ENCODE measurements at places on chromosomes 16 and 17. TPM values are rescaled to one million over a fixed set of nuclear protein-coding genes. Genes with fewer than 3 reads are reported as not detected.
A peak's percentile ranks its signal among the peaks of the same experiment; 100 is the strongest.

C16orf86 gene
- 1.8 TPM for total RNA-seq

CCDC200 gene
- not detected for total RNA-seq

C16orf89 gene
- not detected for total RNA-seq

PRDM7 gene
- total RNA-seq, result not detected

DNA sequence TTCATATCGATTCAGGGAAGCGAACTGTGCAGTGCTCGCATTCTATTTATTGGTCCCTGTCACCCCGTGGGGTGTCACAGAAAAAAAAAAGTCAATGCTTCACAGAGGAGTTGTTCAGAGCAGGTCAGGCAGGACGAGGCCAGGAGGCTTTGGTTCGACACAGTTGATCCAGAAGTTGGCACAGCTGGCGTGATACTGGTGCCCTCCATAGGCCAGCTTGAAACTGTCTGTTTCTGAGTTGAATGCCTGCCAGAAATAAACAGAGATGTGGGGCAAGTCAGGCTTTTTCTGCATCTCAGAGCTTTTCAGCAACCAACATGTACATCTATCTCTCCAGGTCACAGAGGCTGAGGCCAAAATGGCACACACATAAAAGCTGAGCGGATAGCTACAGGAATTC is 29.1 kb downstream of the DUSP14 start:
- H3K27ac ChIP-seq, result no peak overlapping the region
- H3K4me3 ChIP-seq, result no peak overlapping the region
- peaks cover 40% of the 10 kb centered on the region for H3K36me3 ChIP-seq
- peaks cover 4% of the 10 kb centered on the region for H3K4me1 ChIP-seq
- H3K27me3 ChIP-seq, result peaks cover 3% of the 10 kb centered on the region

- H3K27ac ChIP-seq, result no peak overlapping the region
- H3K4me3 ChIP-seq, result no peak overlapping the region
- H3K36me3 ChIP-seq, result no peaks in the 10 kb centered on the region
Measured at GRCh38 chr17:82228278-82228841, 482 bp upstream of the SLC16A3 start.

- peak; percentile 14 for DNase-seq
- no peak within 1 kb of the TSS for H3K27ac ChIP-seq
- peaks cover 18% of the 10 kb centered on the region for H3K27me3 ChIP-seq
Measured at GRCh38 chr17:49494986-49495841, at the start of gene NGFR. NGFR (plus strand) TSS chr17:49495293; CDS start chr17:49495418, 125 bp downstream.

DNA sequence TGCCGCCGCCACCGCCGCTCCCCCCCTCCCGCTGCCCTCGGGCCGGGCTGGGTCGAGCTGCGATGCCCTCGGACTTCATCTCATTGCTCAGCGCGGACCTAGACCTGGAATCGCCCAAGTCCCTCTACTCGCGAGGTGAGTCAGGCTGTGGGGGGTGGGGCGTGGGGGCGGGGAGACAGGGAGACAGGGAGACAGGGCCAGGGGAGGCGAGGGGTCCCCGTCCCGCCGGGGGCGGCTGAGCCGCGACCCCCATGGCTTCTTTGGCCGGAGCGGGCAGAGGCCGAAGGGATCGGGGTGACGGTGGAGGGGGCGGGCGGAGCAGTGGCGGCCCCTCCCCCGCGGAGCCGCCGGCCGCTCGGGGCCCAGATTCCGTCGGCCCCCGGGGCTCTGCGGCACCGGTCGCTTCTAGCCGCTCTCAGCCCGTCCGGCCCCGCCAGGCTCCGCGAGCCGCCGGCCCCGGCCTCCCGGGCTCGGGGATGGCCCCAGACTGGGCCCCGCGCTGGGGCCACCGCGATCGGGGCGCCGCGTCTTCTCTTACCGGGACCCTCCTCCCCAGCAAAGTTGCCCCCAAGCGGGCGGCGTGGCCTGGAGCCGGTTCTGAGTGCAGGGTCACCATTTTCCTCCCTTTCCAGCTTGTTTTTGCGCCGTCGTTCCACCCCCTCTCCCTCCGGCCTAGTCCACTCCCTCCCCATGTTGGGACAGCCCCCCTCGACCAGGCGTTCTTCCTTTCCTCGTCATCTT is 644 bp downstream of the NFAT5 start:
- peak overlapping the region; percentile 95 for H3K27ac ChIP-seq
- H3K4me1 ChIP-seq, result peaks cover 29% of the 10 kb centered on the region
- H3K4me3 ChIP-seq, result peak overlapping the region; percentile 100
- peaks cover 10% of the 10 kb centered on the region for H3K36me3 ChIP-seq

GRCh38 chr16:68514511-68514910 is 24.6 kb upstream of the ZFP90 start:
- H3K4me1 ChIP-seq, result no peaks in the 10 kb centered on the region
- no peak overlapping the region for H3K27ac ChIP-seq
- DNase-seq, result no peak
- no peaks in the 10 kb centered on the region for H3K36me3 ChIP-seq

DNA sequence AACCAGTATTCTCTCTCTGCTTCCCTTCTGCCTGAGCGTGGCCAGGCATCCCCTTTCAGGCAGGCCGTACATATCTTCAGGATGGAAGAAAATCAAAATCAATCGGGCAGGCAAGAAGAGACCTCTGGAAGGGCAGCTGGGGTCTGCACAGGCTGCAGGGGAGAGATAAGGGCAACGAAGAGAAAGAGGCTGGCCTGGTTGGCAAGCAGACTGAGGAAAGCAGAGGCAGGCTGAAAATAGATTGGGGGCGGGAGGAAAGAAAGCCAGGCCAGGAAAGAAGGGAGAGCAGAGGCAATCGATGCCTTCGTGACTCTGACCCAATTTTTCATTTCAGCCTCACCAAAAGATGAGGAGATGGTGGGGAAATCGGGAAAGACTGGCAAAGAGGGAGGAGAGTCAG is 18.1 kb downstream of the PIPOX start:
- no peak for DNase-seq
- H3K27me3 ChIP-seq, result peaks cover 7% of the 10 kb centered on the region
- no peak overlapping the region for H3K4me3 ChIP-seq

DNA sequence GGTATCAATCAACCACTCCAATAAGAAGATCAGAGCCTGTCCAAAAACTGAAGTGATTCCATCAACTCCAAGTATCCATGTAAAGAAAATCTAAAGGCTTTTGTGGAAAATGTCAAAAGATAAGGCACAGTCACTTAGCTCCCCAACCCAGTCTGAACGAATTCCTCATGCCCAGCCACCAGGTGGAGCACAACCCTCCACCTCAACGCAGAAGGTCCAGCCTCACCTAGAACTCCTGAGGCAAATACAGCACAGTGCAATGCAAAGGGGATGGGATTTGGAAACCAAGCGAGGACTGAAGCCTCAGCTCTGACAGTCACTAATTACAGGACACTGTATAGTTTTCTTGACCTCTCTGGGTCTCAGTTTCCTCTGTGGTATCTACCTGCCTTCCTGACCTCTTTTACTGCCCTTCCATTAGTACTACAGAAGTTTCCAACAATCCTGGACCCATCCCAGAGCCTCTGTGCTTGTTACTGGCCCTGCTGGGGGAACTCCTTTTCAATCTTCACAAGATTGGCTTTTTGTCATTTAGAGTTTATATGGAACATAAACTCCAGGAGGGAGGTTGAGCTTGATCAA is 2.0 kb downstream of the NCBP3 start:
- peaks cover 9% of the 10 kb centered on the region for H3K36me3 ChIP-seq
- peaks cover 4% of the 10 kb centered on the region for H3K27me3 ChIP-seq

- no peak overlapping the region for H3K27ac ChIP-seq
- H3K4me3 ChIP-seq, result no peak overlapping the region
- DNase-seq, result no peak
- peaks cover 4% of the 10 kb centered on the region for H3K36me3 ChIP-seq
- H3K27me3 ChIP-seq, result peaks cover 10% of the 10 kb centered on the region
Measured at GRCh38 chr17:80501741-80502577, 25.6 kb upstream of the NPTX1 start.

- H3K27ac ChIP-seq, result peak overlapping the region; percentile 84
- H3K4me3 ChIP-seq, result no peak overlapping the region
- peaks cover 28% of the 10 kb centered on the region for H3K36me3 ChIP-seq
- no peak for DNase-seq
Measured at GRCh38 chr17:15456972-15457722, 10.3 kb downstream of the CDRT4 start.

DNA sequence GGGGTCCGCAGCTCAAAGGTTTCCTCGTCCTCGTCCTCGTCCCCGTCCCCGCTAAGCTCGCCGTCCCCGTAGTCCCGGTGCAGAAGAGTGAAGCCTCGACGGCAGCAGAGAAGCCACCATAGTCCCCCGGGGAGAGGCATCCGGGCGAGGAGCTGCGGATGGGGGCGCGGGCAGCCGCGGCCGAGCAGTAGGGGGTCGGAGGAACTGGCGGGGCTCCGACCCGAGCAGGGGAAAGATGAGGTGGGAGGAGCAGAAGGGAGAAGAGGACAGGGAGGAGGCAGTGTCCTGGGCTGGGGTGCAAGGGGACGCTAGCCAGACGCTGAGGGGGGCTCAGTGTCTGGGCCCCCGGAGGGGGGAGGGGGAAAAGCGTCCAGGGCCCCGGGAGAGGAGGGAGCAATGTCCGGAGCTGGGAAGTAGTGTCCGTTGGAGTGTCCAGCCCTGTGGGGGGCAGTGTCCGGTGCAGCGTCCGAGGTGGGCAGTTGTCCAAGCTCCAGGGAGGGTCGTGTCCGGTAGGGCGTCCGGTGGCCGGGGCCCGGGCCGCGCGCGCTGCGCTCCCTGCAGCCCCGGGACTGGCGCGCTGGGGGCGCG is at the start of gene PLEKHH3:
Gene PLEKHH3, minus strand, starts transcription at position 571 of the 588 bp plus-strand sequence. Its CDS starts 431 bp downstream, at position 140.
- peaks cover 19% of the 10 kb centered on the region for H3K27me3 ChIP-seq
- H3K4me3 ChIP-seq, result peak within 1 kb of the TSS; percentile 89
- peak within 1 kb of the TSS; percentile 89 for H3K27ac ChIP-seq
- peaks cover 25% of the 10 kb centered on the region for H3K4me1 ChIP-seq
- H3K36me3 ChIP-seq, result peaks cover 9% of the 10 kb centered on the region

DNA sequence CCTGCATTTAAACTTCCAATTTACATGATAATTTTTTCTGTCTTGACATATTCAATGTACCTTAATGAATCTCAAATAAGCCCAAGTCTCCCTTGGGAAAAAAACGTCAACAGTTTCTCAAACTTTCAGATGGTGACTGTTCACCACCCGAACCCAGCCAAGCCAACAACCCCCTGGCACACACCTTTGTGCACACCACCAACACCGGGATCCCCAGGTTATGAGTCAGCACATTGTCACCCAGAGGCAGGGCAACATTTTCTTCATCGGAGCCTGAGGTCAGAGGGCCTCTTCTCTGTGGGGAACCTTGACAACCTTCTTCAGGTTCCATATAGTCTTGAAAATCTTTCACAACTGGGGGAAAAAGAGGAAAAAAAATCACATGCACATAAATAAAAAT is 15.5 kb downstream of the DYNC1LI2 start:
- H3K27me3 ChIP-seq, result peaks cover 4% of the 10 kb centered on the region
- no peak overlapping the region for H3K4me3 ChIP-seq
- peaks cover 8% of the 10 kb centered on the region for H3K4me1 ChIP-seq
- no peak for DNase-seq
- peaks cover 48% of the 10 kb centered on the region for H3K36me3 ChIP-seq

GRCh38 chr16:52872731-52873130 is 180.0 kb downstream of the CHD9NB start:
- DNase-seq, result no peak
- peaks cover 14% of the 10 kb centered on the region for H3K4me1 ChIP-seq
- no peak overlapping the region for H3K27ac ChIP-seq

DNA sequence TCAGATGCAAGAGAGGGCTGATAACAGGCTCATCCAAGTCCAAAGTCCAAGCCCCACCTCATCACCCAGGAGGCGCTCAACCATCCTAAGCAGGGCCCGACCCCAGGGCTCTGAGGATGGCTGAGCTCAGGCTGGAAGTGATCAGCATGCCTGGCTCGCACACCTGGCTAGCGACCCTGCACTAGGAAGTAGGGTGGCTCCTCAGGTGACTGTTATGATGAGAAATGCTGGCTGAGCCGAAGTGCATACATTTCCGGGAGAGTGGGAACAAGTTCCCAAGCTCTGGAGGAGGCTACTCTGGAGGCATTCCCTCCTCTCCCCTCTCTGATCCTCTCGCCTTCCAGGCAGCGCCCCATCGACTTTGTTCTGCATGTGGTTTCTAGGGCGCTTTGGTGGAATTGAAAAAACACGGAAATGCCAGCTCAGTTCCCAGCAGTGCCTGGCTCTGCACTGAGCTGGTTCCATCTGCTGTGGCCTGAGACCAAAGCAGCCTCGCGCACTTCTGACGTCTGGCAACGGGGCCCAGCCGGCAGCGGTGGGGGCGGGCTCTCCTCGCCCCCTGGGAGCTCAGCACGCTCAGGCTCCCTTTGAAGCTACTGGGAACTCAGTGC is 130.3 kb downstream of the IRF8 start:
- H3K4me1 ChIP-seq, result peaks cover 2% of the 10 kb centered on the region
- no peak overlapping the region for H3K4me3 ChIP-seq
- no peaks in the 10 kb centered on the region for H3K36me3 ChIP-seq
- H3K27me3 ChIP-seq, result peaks cover 5% of the 10 kb centered on the region
- no peak for DNase-seq

GRCh38 chr16:73028721-73029361 is 19.1 kb downstream of the ZFHX3 start:
- no peak overlapping the region for H3K27ac ChIP-seq
- no peak for DNase-seq
- no peaks in the 10 kb centered on the region for H3K36me3 ChIP-seq
- peaks cover 18% of the 10 kb centered on the region for H3K27me3 ChIP-seq
- H3K4me3 ChIP-seq, result no peak overlapping the region

GRCh38 chr17:56034197-56034635 is 119.1 kb upstream of the ANKFN1 start:
- no peaks in the 10 kb centered on the region for H3K36me3 ChIP-seq
- H3K27ac ChIP-seq, result no peak overlapping the region
- no peaks in the 10 kb centered on the region for H3K4me1 ChIP-seq
- H3K4me3 ChIP-seq, result no peak overlapping the region
- peaks cover 3% of the 10 kb centered on the region for H3K27me3 ChIP-seq
- DNase-seq, result no peak

- peaks cover 7% of the 10 kb centered on the region for H3K27me3 ChIP-seq
- H3K36me3 ChIP-seq, result peaks cover under 1% of the 10 kb centered on the region
- peaks cover 18% of the 10 kb centered on the region for H3K4me1 ChIP-seq
- H3K4me3 ChIP-seq, result no peak overlapping the region
- peak overlapping the region; percentile 92 for H3K27ac ChIP-seq
Measured at GRCh38 chr17:67549820-67550219, 167.9 kb upstream of the NOL11 start.

- H3K27me3 ChIP-seq, result peaks cover 17% of the 10 kb centered on the region
- H3K4me3 ChIP-seq, result no peak overlapping the region
- peaks cover 4% of the 10 kb centered on the region for H3K4me1 ChIP-seq
- H3K36me3 ChIP-seq, result no peaks in the 10 kb centered on the region
- H3K27ac ChIP-seq, result no peak overlapping the region
Measured at GRCh38 chr16:57988929-57989328, 11.5 kb downstream of the ZNF319 start.

GRCh38 chr16:80389338-80389737 is 151.5 kb upstream of the DYNLRB2 start:
- no peak for DNase-seq
- H3K4me1 ChIP-seq, result no peaks in the 10 kb centered on the region
- no peaks in the 10 kb centered on the region for H3K27me3 ChIP-seq
- H3K36me3 ChIP-seq, result no peaks in the 10 kb centered on the region
- H3K4me3 ChIP-seq, result no peak overlapping the region
- no peak overlapping the region for H3K27ac ChIP-seq

DNA sequence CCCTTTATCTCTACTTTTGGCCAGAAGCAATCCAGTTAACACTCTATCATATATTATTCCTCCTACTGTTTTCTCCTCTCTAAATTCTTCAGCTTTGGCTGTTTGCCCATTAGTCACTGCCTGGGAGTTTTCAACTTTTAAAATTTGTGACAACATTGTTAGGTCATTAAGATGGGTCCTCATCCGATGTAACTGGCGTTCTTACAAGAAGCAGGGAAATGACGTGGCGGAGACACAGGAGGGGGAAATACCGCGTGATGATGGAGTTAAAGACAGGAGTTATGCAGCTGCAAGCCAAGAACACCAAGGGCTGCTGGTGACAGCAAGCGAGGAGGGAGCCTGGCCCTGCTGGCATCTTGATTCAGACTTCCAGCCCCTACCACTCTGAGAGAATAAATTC is 34.8 kb upstream of the CPHXL start:
- H3K4me3 ChIP-seq, result no peak overlapping the region
- no peak for DNase-seq
- H3K4me1 ChIP-seq, result no peaks in the 10 kb centered on the region
- no peaks in the 10 kb centered on the region for H3K36me3 ChIP-seq
- peaks cover 8% of the 10 kb centered on the region for H3K27me3 ChIP-seq

All from endothelial cell (in vitro differentiated cells).